ENCODE measurements at places on chromosomes 7 and 10.

DNA sequence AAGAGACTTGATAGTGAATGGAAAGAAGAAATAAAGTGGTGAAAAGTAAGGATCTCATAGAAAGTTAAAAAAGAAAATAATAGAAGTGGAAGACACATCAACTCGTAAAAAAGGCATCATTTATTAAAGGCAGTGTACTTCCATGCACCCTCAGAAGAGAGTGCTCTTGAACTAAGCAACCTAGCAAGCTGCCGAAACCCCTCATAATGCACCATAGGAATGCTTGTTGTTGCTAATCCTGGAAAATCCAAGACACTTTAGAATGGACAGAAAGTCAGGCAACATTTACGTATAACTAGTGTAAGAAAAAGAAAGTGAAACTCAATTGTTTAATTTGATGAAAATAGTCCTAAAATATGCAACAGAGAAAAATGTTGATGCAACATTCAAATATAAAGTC is 12.8 kb downstream of the TFPI2 start:
- DNase-seq = no peak

DNA sequence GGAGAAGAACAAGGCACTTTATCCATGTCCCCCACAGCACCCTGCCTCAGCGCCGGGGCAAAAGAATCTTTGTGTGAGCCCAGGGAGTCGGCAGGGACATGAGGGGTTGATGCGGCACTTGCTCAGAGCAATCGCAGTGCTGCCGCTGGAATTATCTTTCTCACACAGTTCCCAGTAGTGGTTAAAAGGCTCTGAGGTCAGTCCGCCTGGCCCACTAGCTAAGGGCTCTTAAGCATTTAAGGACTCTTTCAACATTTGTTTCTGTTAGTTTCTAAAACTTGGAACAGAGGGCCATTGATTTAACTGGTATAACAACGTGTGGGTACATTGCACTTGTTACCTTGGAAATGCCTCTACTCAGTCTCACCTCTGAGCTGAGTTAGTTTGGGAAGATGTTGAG is 208.0 kb upstream of the C7orf33 start:
- DNase-seq = no peak

DNA sequence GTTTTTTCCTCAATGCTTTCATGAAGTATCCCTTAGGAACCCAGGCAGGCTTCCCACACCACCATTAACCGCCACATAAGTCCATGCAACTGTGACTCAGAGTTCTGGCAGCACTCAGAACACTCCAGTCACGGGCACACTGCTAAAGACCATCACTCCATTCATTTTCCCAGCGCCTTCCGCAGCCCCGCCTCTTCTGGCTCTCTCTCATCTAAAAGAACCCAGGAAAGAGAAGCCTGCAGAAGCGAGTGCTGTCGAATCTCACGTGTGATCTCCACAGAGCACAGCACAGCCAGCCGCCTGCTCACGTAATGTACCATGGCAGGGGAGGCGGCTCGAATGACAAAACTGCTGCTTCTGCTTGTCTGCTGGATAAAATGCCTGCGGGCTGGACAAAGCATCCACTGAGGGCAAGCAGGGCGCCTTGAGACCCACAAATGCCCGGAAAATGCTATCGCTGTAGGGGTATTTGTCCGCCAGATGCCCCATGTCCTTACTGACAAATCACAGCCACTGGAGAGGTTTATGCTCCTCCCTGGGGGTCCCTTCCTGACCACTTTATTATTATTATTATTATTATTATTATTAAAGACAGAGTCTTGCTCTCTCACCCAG is 1.8 kb downstream of the PSMG3 start:
- DNase-seq = no peak

DNA sequence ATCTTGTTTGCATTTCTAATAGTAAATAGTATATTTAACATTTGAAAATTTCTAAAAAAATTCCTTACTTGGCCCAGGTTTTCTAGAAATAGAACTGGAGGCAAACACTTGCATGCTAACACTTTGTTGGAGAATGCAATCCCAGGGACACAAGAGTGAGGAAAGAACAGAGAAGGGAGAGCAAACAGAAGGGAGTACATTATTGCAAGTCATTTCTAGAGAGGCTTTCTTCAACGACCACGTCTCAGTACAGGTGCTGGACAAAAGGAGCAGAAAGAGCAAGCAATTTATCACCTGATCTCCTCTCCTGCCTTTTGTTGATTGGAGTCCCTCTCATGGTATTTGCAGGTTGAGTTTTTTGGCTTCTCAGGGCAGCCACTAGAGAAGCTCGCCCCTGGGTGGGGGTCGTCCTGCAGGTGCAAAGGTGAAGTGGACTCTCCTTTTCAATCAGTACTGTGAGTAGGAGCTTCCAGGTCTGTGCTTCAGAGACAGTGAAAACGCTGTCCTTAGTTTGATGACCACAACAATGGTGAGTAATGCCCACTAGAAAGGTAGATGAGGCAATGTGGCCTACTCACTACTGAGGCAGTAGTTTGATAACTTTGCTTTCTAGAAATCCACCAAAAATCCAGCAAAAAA is 5.2 kb downstream of the CPED1 start:
- DNase-seq = no peak

- peak; percentile 63 for DNase-seq
Measured at GRCh38 chr10:28459453-28460144, 73.3 kb upstream of the WAC start.

GRCh38 chr10:89615112-89615511 is 29.9 kb downstream of the PANK1 start:
- no peak for DNase-seq

GRCh38 chr10:21402606-21403083 is 122.8 kb downstream of the SKIDA1 start:
- no peak for DNase-seq

DNA sequence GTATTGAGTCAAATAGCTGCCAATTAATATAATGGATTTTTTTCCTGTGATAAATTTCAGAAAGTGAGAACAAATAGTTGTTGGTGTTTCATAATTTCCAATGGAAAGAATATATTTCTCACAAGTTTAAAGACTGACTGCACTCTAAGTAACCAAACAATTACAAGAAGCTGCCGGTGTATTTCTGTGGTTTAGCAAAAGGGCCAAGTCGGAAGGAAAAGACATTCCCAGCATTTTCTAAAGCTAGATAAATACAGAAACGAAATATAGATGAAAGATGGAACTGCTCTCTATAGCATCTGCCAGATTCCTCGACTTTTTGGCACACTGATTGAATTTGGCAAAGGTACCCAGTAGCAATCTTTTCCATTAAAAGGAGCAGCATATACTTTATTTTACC is 92.7 kb upstream of the MKX start:
- no peak for DNase-seq

GRCh38 chr10:22491931-22492615 is 146.8 kb downstream of the SPAG6 start:
- DNase-seq = no peak

DNA sequence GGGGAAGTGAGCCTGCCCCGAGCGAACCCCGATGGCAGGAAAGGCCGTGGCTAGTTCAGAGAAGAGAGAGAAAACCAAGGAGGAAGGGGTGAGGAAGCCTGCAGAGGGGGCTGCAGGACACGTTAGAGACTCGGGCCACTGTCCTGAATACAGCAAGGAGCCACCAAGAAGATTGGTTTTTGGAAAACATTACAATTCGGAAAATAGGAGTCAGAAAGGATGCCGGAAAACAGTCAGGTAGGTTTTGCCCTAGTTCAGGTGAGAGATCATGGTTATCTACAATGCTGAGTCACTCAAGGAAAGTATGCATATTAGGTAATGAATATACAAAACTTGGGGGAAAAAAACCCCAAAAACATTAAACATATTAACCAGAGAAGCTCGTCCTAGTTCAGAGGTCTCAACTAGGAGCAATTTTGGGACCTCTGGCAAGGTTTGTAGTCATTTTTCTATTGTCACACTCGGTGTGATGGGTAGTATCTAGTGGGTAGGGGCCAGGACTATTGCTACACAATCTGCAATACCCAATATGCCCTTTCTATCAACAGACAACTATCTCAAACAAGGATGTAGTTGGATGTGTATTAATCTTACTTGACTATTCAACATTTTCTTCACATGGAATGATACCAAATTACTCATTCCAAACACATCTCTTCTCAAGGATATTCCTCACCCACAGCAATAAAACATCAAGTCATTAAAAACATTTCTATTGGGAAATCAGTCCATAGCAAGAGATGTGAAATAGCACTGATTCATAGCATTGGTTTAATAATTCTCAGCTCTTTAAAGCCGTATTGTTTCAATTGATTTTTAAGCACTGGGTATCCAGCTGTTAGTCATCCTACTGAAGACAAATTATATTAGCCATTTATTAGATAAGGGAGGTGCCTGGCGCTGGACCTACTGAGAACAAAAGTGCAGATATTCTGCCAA is 74.4 kb upstream of the RSU1 start:
- no peak for DNase-seq

DNA sequence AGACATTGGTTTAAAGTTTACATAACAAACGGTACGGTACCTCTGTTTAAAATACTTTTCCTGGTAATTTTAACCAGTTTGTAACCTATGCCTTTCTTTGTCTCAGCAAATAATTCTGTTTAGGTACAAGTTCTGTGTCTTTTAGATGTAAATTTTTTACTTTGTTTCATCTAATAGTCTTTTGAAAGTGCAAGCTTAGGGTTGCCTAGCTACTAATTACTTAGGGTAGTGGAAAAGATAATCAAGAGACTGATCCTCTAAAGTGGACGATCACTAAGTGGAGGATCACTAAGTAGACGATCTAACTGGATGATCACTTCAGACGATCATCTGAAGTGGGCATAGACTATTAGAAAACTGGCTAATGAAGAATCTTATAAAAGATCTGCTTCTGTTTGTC is 16.1 kb upstream of the FKBP9 start:
- no peak for DNase-seq

DNA sequence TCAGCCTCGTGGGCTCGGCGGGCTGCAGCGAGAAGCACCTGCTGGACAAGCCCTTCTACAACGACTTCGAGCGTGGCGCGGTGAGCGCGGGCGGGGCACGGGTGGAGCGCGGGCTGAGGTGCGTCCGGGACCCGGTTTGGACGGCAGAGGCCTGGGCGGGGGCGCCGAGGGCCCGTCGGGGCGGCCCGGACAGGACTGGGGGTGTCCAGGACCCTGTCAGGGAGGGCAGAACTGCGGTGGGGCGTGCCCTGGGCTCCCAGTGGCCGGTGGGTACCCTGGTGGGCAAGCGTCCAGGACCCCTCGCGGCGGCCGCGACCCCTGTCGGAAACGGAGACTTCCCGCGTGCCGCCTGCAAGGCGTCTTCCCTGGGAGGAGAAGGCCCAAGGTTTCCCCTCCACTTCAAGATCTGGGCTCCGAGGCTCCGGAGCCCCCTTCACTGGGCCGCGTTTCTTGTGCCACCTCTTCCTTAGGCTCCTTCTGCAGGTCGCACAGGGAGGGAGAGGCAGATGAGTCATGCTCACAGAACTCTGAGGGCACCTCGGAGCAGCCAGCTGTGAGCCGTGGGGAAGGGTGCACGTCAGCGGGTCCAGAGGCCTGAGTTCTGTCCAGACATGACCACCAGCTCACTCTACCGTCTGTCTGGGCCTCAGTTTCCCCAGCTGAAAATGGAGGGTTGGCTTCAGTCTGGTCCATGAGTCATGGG is 485 bp downstream of the ALOX5 start:
- no peak for DNase-seq

DNA sequence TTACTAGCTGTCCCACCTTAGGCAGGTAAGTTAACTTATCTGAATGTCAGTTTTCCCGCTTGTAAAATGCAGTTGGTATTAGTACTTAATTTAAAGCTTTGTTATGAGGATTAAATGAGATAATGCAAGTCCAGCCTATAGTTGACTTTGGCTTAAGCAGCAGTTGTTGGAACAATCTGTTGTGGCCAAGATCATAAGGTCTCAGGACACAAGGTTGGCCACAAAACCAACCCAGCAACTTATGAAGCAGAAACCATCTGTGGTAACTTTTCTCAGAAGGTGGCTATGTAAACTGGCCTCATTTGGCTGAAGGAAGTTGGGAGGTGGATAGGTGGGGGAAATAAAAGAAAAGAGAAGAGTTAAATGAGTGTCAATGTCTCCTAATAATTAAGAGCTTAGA is 29.4 kb downstream of the ENTPD1 start:
- DNase-seq = no peak

GRCh38 chr7:77420986-77421672 is 5.0 kb upstream of the GSAP start:
- DNase-seq = no peak

DNA sequence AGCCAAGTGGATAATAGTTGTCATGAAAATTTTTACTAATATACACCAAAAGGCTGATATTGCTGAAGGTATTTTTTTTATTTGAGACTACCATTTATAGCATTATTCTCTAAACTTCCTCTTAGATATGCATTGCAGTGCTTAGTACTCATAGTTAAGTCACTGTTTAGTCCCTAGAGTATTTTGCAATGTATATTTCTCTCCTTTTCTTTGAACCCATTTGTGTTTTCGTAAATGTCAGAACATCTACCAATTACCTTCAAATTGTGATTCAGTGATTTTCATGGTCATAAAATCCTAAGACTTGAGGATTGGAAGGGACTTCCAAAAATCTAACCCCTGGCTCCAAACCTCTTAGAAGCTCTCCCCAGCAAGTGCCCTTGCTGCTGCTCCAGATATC is 21.5 kb upstream of the CYP26C1 start:
- DNase-seq = no peak

DNA sequence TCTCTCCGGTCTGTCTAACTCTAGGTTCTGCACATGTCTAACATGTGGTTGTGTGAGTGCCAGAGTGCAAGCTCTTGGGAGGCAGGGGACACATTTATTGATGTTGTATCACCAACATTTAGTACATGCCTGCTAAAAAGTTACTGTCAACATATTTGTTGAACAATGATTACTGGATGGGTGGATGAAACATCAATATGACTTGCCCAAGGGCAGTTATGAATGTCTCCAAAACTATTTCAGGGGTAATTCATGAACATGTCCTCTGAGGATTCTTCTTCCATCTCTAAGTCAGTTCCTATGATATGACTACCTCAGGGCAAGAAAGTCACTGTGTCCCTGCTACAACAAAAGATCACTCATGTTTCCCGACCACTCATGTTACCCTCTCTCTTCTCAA is 91.3 kb upstream of the STEAP1B start:
- no peak for DNase-seq

DNA sequence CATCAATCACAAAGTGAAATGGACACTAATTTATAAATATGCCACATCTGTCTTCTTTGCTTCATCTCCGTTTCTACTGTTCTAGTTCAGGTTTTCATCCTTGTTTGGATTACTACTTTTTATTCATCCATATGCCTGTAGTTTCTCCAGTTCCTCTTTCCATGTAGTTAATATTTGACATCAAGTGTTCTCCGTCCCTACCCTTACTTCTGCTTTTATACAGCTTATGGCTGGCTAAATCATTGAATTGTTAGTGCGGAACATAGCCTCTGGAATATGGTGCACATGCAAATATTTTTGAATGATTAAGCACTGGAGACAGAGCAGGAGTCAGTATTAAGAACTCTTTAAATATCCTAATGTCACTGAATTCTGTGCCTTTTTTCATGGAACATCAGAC is 230.0 kb upstream of the PPP1R3A start:
- DNase-seq = no peak

DNA sequence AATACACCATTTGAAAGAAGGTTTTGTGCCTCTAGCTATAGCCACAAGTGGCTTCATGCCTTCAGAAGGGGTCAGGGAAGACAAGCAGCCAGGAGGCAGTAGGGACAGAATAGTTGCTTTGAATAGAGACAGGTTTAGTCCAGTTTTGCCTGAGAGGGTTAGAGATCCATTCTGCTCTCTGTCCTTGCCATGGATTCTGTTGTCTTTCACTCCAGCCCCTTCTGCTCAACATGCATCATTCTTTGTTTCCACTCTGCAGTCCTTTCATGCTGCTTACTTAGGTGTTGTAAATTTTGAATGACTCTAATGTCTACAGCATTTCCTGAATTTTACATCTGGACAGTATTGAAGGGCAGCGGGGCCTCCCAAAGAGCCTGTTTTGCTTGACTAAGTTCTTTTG is 60.3 kb downstream of the CNTNAP2 start:
- no peak for DNase-seq

Measured in iPS DF 19.7 (cell line).